C1 segment of cervical spinal cord (tissue), 14 donors: ENCODE measurements at places on chromosomes 5 and 9.

DNA sequence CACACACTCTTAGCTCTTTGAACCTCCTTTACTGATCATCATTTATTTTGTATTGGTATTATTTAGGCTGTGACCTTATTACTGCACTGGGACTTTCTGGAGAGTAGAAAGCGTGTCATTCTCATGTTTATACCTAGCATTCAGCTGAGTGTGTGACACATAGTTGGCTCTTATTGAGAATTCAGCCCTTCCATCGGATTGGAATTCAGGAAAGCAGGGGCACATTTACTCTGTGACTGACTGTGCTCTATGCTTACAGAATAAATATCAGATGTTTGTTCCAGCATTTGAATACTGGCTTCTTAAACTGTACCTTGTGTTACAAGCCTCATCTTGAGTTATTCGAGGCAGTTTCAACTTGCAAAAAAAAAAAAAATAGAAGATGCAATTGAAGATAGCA is 360.9 kb upstream of the DAP start:
- DNase-seq: no peak

GRCh38 chr9:11542781-11543180 is 930.0 kb upstream of the PTPRD start:
- no peak for DNase-seq

GRCh38 chr5:60545551-60545950 is 154.4 kb downstream of the DEPDC1B start:
- no peak for DNase-seq

GRCh38 chr5:169100735-169101075 is 200.2 kb downstream of the SLIT3 start:
- no peak for DNase-seq

- no peak for DNase-seq
Measured at GRCh38 chr5:39661026-39661779, 236.4 kb upstream of the DAB2 start.

GRCh38 chr5:125961150-125961549 is 462.1 kb upstream of the GRAMD2B start:
- DNase-seq: no peak

GRCh38 chr9:95116808-95117204 is 200.7 kb downstream of the FANCC start:
- DNase-seq: no peak

DNA sequence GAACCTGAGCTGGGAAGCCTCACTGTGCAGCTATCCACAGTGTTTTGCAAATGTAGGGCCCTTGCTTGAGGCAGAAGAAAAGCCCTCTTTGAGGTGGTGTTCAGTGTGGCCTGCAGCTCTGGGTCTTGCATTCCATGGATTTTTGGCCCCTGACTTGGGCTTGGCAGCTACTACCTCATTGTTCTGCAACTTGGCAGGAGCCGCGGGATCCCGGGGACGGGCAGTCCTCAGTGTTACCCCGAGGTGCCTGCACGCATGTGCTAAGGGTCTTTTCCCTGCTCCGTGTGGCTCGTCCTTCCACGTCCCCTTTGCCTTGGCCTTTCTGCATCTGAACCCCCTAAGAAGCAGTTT is 39.8 kb downstream of the NEK6 start:
- peak; percentile 20 for DNase-seq
